ENCODE measurements at places on chromosomes 2 and 18.

DNA sequence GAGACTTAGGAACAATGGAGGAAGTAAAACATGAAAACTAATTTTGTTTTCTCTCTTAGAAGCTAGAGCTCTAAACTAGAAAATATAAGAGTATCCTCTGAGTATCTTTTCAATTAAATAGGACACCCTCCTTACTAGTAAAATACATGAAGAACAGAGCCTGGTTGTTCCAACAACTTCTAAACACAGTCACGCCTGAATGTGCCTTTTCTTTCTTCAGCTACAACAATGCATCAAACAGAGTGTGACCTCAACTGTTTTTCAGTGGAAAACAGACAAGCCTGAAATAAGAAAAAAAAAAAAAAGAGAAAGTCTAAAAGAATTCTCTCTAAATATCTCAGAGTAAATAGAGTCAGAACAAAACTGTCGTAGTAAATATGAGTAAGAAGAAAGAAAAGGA is 928.8 kb downstream of the CNTNAP5 start:
- DNase-seq: no peak

DNA sequence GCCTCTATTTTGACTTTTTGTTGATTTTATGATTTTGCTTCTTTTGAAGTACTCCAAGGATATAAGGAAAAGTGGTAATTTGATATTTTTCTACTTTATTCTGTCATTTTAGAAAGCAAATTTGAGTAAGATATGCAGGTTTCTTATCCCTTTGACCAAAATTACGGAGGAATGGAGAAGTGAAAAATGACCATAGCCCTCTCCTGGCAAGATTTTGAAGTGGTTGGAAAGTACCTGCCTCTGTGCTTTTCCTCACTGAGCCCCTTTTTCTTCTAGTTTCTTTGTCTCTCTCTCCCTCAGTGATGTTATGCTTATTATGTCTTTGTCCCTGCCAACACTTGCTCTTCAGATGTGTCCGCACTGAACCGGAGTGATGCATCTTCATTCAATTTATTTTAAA is 898.1 kb downstream of the EPHA4 start:
- DNase-seq: no peak

DNA sequence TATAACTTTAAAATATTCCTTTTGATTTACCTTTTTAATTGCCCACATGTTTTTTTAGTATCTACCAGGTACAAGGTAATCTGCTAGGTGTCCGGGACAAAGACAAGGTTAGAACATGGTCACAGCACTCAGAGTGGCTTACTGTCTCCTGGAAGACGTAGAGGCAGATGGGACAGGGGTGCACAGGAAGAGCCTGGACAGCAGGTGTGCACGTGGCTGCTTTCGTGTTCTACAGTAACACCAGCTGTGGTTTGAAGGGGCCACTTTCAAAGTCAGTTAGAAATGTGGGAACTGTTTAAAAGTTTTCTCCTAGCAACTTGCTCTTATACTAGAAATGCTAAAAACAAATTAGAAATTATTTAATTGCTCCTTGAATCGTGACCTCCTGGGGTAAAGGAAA is 102.9 kb upstream of the ALPP start:
- DNase-seq: peak; percentile 89

DNA sequence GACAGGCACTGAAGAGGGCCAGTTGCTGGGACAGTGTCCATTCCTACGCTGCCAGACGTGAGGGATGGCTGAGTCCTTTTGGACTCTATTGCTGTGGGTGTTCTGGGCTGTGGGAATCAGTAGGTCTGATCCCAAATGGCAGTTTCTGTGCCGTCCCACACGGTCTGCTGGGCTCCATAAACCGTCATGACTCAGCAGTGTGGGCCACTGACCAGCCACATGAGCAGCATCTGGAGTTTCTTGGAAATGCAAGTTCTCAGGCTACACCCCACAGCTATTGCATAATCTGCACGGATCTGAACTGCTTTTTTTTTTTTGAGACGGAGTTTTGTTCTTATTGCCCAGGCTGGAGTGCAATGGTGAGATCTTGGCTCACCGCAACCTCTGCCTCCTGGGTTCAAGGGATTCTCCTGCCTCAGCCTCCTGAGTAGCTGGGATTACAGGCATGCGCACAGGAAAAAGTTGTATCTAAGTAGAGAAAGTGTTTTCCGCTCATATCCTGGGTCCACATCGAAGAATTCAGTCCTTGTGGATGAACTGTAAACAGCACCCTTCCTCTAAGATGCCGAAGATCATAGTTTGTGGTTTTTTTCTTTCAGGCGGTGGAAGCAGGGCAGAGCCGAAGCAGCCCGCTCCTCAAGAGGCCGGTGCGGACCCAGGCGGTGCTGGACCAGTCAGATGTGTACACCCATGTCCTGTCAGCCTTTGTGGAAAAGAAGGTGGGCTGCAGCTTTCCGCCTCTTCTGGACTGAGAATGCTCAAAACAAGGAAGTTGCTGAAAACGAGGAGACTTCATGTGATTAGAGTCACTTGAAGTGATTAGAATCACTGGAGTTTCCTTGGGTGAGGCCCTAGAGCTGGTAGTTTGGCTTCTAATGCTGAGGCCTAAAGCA is 25.5 kb downstream of the RMC1 start:
- no peak for DNase-seq

DNA sequence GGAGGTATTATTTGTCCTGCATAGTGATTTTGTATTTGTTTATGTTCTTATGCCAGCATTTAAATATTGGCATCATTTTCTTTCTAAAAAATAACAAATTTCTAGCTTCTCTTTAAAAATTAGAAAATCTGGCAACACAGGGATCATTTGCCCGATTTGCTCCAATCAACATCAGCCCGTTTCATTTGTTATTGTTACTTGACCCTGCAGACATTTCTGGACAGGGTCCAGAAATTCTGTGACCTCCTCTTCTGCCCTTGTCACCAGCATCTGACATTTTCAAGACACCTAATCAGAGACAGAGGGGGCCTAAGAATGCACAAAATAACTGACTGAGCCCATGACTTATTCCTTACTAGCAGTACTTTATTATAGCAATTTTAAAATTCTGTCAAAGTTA is 253.3 kb downstream of the MREG start:
- DNase-seq: no peak

GRCh38 chr2:208820014-208820688 is 413.6 kb downstream of the PTH2R start:
- peak; percentile 80 for DNase-seq

GRCh38 chr2:178891959-178892485 is 84.8 kb upstream of the TTN start:
- no peak for DNase-seq

DNA sequence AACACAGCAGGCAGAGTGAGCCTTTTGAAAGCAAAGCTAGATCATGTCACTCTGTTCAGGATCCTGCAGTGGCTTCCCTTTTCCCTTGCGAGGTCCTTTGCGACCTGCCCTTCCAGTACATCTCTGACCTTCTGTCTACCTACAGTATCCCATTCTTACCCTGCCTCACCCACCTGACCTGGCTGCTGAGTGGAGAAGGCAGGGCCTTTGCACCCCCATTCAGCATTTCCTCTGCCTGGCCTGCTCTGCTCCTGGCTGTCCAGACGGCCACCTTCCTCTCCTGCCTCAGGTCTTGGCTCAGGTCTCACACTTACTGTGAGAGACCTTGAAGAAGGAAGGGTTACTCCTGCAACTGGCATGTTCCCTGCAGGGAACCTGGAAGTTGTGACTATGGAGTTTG is 77.4 kb downstream of the MAPRE2 start:
- DNase-seq: no peak

GRCh38 chr2:131152074-131152473 is 46.9 kb downstream of the PLEKHB2 start:
- DNase-seq: no peak

- DNase-seq: no peak
These were observed 8.3 kb upstream of the KLHL30 start for GRCh38 chr2:238130111-238130695.

DNA sequence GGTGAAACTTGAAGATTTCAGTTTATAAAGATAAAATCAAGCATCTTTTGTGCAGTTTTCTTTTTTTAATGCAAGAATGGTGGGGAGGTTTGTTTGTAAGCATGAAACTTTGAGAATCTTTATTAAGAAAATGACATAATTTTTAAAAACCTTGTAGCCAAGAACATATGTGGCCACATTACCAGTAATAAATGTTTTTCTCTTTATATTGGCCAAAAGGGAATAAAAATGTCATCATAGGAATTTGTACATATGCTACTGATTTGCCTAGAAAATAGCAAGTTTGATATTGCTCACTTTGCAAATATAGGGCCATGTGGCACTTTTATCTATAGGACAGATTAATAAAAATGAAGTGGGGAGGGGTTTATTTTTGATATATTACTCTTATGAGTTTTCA is 25.6 kb downstream of the METTL21A start:
- DNase-seq: no peak

GRCh38 chr2:46937471-46937901 is 21.9 kb upstream of the MCFD2 start:
- DNase-seq: peak; percentile 11

- DNase-seq: no peak
These were observed 348.3 kb upstream of the FIGN start for GRCh38 chr2:164084066-164084465.

- DNase-seq: no peak
These were observed 25.9 kb upstream of the GCC2 start for GRCh38 chr2:108423067-108423466.

DNA sequence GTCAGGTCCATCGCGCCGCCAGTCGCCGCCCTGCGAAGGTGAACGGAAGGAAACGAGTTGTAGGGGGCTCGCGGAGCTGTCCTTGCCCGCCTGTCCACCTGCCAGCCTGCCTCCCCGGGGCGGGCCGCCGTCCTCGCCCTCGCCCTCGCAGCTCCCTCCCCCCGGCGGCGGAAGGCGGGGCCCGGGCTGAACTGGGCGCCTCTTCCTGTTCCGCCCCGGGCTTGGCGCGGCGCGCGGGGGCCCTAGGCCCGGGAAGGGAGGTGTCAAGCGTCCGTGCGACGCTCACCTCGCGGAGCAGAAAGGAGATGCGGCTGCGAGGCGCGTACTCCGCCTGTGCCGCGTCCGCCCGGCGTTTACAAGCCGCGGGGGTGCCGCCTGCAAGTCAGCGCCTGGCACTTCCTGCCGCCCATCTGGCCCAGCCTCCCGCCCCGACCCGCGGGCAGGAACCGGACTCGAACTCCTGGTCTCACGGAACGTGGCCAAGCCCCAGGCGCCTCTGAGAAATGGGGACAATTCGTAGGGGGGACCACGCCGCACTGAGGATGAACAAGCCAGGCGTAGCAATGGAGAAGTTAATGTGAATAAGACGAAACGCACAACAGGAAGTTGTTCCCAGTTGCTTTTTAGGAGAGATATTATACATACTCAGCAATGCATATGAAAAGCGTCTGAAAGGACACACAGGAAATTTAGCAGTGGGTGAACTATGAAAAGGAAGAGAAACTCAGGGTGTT is at the start of gene CNPPD1:
Gene CNPPD1, minus strand, starts transcription at position 108 of the 734 bp plus-strand sequence. Its CDS starts 97 bp downstream, at position 11.
- DNase-seq: peak; percentile 91

DNA sequence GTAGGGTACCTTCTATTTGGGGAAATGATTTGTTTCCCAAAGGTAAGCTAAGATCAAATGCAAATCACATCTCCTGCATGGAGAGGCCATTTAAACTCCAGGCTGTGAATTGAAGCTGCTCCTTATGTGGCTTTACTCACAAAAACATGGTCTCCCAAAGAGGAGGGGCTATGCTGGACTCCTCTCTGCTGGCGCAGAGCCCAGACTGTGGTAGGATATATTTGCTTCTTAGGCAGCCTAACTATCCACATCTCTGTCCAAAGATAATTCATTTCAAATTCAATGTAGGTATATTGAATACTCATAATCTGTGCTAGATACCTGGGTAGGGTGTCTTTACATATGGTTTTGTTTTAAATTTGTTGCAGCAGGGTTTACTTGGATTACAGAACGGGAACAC is 358.5 kb downstream of the ALK start:
- DNase-seq: no peak

DNA sequence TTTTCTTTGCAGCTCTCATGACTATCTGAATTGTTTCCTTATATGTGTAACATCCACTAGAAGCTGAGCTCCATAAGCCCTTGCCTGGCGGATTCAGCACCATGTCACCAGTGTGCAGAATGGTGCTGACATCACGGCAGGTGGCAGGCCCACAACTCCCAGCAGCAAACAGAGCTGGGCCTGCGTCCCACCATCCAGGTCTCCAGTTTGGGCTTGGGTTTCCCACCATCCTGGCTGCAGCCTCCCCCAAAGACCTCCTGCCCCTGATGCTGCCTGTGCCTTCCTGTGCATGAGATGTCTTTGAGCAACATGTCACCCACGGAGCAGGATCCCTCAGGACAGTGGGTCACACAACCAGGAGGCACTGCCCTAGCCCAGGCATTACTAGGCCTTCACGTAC is 113.1 kb downstream of the TNS1 start:
- DNase-seq: no peak

- no peak for DNase-seq
These were observed 66.9 kb upstream of the LRATD1 start for GRCh38 chr2:14565666-14566065.

- peak; percentile 72 for DNase-seq
These were observed at the start of gene SOCS6 for GRCh38 chr18:70288851-70289328. TSS of gene SOCS6 (plus strand) at chr18:70289045. CDS start at chr18:70324669, 35,624 bp downstream.

DNA sequence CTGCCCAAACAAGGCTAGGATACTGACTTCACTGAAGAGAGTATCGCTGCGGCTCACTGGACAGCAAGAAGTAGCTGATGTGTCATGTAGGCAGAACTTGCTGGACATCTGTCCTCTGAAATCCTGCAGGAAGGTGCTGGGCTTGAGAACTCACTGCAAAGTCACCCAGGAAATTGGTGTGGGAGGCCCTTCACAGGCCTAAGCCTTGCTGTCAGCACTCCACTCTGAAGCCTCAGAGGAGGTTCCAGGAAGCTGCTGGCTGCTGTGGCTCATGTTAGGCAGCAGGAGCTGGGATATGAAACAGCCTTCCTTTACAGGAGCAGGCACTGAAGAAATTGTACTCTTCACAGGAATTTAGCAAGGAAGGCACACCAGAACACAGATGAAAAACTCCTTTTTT is 88.3 kb upstream of the CCDC68 start:
- no peak for DNase-seq

- DNase-seq: no peak
These were observed 64.8 kb upstream of the RALBP1 start for GRCh38 chr18:9410515-9410914.

DNA sequence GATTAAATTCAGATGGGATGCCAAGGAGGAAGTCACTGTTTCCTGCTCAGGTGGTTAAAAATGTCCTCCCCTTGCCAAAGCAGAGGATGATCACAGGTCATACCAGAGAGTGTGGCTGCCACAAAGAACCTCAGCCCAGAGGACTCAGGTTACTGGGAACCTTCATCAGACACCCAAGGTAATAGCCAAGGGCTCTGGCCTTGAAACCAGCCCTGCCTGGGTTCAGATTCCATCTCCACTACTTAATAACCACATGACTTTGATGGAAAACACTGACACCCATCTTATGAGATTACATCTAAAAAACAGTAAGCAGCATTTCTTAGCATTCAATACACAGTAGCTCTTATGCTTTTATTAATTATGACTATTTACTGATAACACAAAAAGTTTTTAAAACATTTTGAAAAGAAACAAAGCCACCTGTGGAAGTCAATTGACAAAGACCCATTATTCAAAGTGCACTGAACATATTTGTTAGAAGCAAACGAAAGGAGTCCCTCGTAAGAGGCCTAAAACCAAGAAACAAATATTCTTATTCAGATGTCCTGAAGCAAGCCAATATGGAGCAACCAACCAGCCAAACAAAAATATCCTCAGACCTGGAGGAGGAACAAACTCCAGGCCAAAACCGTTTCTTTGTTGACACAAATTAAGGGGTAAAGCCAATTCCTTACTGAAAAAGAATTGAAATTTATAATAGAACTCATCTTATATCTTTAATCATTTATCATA is 241.5 kb downstream of the RNF152 start:
- DNase-seq: no peak

- DNase-seq: no peak
These were observed 445.8 kb upstream of the RAB12 start for GRCh38 chr18:8163286-8163959.

- DNase-seq: no peak
These were observed 280.7 kb upstream of the VWC2L start for GRCh38 chr2:214130114-214130513.

All from MM.1S (cell line).